ENCODE measurements at places on chromosomes 11 and 22.

- DNase-seq: no peak
Measured at GRCh38 chr11:128913806-128914205, 22.6 kb downstream of the KCNJ5 start.

- no peak for DNase-seq
Measured at GRCh38 chr22:30097861-30098260, 17.6 kb downstream of the HORMAD2 start.

DNA sequence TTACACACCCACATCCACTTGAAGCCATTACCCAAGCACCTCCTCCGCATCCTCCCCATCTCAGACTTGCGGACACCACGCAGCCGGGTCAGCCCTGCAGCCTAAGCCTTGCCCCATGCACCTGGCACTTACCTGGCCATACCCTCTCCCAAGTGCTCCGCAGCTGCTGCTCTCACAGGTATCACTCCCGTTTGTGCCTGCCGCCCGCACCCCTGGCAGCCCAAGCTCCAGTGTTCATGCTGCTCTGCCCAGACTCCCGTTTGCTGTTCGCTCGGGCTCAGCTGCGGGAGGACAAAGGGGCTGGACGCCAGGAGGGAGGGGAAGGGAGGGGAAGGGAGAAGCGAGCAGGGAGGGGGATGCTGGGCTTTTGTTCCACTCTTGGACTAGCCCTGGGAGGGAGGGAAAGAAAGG, at the start of gene KLHL35:
KLHL35 (minus strand) TSS at position 293 of the 411 bp plus-strand sequence. CDS start 2,574 bp downstream, outside the sequence.
- DNase-seq: no peak

DNA sequence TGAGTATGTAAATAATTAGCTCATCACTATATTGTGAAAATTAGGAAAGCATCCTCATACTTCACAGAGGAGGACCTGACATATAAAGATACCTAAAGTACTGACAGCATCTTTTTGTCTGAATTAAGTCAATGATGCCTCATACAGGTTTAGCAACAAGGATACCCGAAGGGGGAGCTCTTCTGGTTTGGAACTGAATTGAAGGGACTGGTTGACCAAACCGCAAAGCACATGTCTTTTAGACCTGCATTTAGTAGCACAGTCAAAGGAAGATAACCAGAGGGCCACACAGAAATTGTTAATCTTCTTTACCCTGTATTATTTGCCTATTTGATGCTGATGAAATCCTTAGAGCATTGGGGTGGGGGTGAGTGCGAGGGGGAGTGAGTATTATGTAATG, 12.9 kb upstream of the WT1 start:
- DNase-seq: no peak

- DNase-seq: no peak
Measured at GRCh38 chr22:46379066-46379930, 43.8 kb downstream of the TRMU start.

DNA sequence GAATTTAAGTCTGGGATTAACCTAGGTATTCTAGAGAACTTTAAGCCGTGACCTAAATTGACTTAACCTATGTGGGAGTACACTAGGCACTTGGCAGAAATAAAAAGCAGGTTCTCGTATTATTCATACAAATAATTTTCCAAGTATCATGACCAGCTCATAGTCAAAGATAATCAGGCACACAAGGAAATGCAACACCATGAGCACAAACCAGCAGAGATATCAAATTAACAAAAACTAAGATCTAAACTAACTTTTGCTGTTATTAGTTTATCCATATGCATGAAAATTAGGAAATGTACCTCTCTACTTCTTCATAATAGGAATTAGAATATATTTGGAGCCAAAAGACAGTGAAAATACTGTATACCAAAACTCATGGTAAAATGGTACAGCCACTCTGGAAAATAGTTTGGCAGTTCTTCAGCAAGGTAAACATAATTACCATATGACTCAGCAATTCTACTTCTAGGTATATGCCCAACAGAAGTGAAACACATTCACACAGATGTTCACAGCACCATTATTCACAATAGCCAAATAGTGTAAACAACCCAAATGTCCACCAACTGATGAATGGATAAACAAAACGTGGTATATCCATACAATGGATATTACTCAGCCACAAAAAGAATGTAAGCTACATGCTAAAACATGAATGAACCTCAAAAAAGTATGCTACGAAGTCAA, 154.1 kb downstream of the ENTHD1 start:
- DNase-seq: peak; percentile 41

DNA sequence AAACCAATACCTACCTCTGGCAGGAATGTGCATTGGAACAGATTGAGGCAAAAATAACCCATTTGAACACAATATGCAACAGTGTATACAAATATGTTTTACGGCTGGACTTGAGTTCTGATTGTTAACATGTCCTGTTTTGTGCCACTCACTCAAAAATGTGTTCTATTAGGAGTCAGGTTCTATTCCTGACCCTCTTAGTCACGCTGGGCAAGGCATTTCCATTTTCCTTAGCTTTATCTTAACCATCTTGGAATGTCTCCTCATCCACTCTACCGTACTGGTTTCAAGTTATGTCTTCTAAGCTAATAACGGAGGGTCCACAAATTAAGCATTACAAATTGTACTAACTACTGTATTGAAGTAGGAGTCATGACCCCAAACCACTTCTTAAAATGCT, 78.6 kb downstream of the MAML2 start:
- DNase-seq: no peak

DNA sequence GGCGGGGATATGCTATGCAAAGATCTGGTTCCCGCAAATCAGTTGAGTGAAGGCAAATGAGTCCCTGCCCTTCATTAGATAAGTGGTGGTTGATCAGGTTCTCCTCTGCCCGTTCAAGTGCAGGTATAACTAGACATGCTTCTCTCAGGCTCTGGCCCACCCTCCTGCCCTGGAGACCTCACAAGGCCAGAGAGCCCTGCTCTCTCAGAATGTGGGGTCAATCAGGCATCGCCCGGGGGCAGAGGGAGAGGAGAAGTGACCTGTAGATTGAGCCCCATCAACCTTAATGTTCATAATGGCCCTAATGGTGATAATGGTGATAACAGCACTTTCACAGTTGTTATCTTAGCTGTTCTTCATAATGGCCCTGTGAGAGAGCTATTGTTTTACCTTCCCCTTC, 224.3 kb downstream of the DSCAML1 start:
- no peak for DNase-seq

GRCh38 chr11:19718051-19718450, 5.4 kb downstream of the NAV2 start:
- DNase-seq: no peak

- DNase-seq: no peak
Measured at GRCh38 chr11:90895850-90896249, 673.0 kb upstream of the CHORDC1 start.

DNA sequence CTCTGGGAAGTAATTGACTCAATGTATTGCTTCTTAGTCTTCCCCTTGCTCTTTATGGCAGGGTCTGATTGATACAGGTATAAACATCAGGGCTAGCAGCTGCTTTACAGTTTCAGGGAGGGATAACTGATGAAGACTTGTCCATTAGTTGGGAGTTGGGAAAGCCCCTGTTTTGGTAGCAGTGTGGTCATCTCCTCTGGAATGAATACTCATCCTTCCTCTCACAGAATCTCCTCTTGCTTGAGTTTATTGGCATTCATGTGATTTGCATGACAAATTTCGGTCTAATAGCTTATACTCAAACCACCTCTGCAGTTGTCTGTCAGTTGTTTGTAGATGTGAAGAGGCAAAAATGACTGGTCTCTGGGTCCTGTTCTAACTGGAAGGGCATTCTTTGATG, 79.7 kb downstream of the FAT3 start:
- DNase-seq: no peak

DNA sequence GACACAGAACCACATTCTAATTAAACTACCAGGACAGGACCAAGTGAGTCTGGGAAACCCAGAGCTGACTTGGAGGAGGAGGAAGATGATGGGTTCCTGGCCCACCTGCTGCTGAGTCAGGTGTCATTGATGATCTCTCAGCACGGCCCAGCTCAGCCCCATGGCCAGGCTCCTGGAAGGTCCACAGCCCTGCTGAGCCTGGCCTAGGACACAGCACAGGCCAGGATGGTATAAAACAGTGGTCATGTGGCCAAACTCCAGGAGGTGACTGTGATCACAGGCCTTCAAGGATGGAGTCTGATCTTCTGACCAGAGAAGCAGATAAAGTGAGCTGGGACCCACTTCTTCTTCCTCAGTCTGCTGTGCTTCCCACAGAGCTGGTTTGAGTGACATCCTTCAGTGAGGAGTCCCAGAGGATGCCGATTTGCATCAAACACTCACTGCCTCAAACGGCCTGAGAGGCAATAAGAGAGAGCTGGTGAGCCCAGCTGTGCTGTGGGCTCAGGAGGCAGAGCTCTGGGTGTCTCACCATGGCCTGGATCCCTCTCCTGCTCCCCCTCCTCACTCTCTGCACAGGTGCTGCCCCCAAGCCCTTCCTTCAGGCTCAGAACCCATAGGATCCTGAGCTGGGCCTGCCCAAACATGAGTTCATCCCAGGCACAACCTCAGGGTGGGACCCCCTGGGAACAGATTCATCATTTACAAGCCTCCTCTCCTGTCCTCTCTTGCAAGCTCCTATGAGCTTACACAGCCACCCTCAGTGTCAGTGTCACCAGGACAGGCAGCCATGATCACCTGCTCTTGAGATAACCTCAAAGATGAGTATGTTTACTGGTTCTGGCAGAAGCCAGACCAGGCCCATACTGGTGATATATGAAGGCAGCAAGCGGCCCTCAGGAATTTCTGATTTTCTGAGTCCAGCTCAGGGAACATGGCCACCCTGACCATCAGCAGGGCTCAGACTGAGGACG, 37.7 kb upstream of the IGLL5 start:
- DNase-seq: no peak

GRCh38 chr11:118046964-118047700, 29.7 kb upstream of the TMPRSS4 start:
- DNase-seq: no peak

GRCh38 chr11:128105950-128106349, 481.4 kb downstream of the ETS1 start:
- no peak for DNase-seq

DNA sequence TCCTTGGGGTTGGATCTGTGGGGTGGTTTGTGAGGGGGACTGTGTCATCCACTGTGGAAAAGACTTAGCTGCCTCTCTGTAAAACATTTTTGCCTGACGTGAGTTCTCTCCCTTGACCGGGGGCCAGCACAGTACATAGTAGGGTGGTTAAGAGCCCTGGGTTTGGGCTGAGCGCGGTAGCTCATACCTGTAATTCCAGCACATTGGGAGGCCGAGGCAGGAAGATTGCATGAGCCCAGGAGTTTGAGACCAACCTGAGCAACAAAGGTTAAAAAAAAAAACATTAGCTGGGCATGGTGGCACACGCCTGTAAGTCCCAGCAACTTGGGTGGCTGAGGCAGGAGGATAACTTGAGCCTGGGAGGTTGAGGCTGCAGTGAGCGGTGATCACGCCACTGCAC, 74.7 kb upstream of the WNT7B start:
- DNase-seq: no peak

DNA sequence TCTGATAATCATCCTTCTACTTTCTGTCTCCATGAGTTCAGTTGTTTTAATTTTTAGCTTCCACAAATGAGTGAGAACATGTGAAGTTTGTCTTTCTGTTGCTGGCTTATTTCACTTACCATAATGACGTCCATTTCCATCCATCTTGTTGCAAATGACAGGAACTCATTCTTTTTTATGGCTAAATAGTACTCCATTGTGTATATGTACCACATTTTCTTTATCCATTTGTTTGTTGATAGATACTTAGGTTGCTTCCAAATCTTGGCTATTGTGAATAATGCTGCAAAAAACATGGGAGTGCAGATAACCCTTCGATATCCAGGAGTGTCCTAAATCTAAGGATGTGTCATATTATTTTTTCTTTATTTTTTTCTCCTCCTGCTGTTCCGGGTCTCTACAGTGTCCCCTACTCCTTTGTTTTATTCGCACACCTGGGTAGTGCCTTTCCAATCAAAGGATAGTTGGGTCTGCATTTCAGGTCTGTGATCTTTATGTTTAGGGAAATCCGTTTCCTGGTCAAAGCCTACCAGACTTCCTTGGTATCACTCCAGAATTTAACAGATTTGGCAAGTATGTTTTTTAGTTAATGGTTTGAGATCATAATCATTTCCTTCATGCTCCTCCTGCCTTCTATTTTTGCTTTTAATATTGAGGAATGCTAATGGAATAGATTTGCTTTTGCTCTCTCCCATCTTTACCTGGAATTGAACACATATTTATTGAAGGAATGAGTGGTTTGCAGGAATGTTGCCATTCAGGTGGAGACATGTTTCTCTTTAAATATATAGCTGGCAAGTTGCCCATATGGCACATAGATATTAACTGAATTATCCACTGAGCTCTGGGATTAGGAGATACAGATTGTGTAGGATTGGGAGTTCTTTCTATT, 53.7 kb downstream of the ARHGEF12 start:
- DNase-seq: no peak

- no peak for DNase-seq
Measured at GRCh38 chr11:118058311-118059245, 18.3 kb upstream of the TMPRSS4 start.

- DNase-seq: no peak
Measured at GRCh38 chr11:72452495-72452894, 18.2 kb upstream of the CLPB start.

All from epithelial cell of prostate (primary cell).